ENCODE measurements at places on chromosomes 1 and 21.
A peak's percentile ranks its signal among the peaks of the same experiment; 100 is the strongest.

DNA sequence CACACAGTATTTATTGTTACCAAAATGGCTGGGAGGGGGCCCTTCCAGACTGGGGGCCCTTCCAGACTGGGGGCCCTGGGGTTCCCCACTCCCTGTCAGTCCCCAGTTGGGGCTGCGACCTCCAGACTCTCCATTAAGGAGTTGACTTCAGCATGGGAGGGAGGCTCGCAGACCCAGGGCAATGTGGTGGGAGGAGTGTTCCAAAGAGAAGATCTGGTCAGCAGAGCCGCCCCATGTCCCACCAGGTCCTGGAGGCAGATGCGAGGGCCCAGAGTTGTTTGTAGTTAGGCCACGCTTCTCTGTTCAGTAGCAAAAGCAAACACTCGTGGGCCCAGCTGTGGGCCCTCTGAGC lies 285.5 kb downstream of the LRRC40 start:
- DNase-seq = no peak

DNA sequence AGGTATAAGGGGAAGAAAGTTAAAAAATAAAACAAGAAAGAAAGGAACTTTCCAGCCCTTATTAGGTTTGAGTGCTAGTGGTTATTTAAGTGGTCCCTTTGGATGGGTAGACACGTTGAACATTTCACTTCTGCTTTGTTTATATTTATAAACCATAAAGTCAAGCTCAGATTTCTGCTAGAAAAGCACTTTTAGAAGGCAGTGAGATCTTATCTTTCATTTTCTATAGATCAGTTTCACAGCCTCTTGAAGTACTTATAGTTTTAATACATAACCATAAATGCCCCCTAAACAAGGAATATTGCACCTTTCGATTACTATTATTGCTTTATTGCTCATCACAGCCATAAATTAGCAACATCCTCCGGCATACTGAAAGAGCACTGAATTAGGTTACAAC lies 446.8 kb upstream of the PLXNA2 start:
- DNase-seq = no peak

GRCh38 chr1:211217392-211217791 lies 41.8 kb upstream of the RCOR3 start:
- no peak for DNase-seq

GRCh38 chr1:200885623-200886402 lies 8.9 kb upstream of the INAVA start:
- DNase-seq = no peak

DNA sequence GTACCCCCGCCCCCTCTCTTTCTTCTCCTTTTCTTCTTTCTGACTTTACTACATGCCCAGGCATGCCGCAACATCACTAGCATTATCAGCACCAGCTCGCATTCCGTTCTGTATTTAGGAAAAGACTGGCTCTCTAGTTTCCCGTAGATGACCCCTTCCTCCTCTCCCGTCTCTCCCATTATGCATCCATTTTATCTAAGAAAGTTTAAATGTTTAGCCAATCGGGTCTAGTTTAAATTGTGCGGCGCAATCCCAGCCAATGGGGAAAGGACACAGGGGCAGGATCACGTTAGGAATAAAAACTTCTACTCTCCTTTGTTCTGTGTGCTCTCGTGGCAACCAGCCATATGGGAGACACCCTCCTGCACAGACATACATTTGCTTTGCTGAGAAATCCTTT lies 2.3 kb upstream of the KRTAP10-7 start:
- no peak for DNase-seq

DNA sequence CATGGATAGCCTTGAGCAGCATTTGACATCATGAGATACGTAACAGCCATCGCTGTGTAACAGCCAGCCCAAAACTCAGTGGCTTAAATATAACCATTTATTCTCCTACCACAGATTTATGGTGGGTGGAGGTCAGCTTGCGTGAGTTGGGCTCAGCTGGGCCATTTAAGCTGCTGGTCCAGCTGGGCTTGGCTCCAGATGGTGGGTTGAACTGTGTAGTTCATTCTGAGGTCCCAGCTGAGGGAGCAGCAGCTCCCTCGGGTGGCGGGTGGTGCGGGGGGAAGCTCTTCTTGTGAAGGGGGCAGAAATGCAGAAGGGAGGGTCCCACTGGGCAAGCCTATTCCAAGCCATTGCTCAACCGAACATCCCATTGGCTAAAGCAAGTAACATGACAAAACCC lies 75.9 kb downstream of the IGSF21 start:
- no peak for DNase-seq

- no peak for DNase-seq
These were observed 53.1 kb downstream of the DIPK1A start for GRCh38 chr1:92907949-92908684.

GRCh38 chr1:209569455-209570207 lies 13.9 kb upstream of the CAMK1G start:
- DNase-seq = peak; percentile 41

DNA sequence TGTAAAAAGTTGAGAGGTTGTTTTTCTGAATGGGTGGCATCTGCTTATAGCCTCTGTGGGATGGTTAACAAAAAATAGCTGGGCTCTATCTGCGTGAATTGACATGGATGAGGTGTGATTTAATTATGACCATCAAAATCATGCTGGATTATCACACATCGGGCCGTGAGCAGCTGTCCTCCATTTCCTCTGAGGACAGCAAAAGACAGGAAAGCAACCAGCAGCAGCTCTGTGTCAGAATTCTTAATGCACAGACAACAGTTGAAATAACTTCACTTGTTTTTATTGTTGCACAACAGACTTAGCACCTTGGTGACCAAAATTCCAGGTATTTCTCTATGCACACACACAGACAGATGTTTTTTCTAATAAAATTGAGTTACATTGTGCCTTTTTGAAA lies 54.5 kb upstream of the LAPTM5 start:
- no peak for DNase-seq

DNA sequence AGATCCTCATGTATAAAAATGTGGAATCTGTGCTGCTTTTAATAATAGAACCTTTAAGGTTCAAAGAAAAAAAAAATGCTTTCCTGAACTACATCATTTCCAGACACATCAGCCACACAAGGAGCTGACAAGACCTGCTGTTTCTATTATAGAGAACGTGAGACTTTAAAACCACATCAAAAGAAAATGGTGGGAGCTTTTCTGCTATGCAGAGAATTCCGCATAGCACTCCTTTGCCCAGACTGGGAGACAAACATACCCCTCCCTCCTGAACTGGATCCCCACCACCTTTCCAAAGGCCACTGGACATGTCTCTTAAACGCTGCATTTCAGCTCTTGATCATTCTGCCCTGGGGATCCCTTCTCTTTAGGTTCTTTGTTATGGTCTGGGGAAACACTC lies 41.9 kb downstream of the TRIT1 start:
- DNase-seq = no peak

GRCh38 chr1:41322101-41322661 lies 39.1 kb upstream of the FOXO6 start:
- DNase-seq = no peak

DNA sequence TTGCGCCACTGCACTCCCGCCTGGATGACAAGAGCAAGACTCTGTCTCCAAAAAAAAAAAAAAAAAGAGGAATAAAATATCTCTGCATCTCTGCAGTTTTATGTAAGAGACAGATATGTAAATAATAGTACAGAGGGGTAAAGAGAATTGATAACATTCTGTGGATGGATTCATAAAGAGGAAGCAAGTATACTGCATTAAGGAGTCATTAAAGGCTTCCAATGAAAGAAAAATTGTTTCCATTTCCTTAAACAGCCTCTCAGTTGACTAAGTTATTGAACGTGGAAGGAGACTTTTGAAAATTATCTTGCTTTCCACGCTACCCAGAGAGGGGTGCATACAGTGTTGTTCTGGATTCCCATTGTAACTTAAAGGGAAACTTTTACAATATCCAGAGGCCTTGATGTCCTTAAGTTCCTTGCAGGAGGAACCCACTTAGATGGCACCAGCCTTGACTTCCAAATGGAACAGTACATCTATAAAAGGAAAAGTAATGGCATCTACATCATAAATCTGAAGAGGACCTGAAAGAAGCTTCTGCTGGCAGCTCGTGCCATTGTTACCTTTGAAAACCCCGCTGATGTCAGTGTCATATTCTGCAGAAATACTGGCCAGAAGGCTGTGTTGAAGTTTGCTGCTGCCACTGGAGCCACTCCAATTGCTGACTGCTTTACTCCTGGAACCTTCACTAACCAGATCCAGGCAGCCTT lies 13.8 kb downstream of the CEP350 start:
- no peak for DNase-seq
